Midbrain (tissue), 1 donor: ENCODE measurements at places on chromosomes 12 and 14.
A peak's percentile ranks its signal among the peaks of the same experiment; 100 is the strongest.

GRCh38 chr14:56082880-56083279, 35.3 kb upstream of the PELI2 start:
- DNase-seq, result no peak

DNA sequence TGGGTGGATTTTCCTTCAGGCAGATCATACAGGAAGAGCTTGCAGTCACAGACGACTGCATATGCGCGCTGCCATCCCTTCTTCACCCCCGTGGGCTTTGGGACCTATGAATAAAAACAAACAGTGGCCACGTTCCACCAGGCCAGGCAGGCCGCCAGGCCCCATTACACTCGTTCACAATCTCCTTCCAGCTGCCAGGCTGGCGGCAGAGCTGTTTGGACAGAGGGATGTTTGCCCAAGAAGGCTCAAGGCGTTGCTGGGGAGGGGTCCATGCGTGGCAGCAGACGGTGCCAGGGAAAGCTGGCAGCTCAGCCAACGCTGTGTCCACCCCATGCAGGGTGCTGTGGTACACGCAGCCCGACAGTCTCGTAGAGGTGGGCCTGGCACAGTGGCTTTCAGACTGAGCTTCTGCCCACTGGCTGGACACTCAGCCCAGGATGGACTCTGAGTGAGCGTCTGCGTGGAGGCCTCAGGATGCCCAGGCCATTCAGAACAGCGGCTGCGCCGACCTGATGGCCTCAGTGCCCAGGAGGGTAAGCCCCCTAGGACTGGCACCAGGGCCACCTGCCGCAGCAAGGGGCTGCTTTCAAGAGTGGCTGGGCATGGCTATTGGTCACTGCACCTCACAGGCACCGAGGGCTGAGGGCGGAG, 27.5 kb downstream of the AMN start:
- peak; percentile 80 for DNase-seq

DNA sequence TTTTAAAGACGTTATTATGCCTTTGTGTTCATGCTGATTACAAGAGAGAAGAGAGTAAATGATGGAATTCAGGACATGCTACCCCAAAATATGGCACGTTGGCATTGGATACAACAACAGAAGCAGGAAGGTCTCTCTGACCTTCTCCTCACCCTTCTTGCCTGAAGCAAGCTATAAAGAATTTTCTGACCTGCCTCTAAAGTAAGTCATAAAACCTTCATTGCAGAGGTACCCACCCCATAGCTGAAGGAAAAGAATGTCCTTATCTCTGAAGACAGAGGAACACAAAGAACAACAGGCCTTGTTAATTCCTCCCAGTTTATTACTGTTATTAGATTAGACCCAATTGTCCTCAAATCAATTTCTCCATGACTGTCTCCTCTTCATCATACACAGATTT, 176.2 kb downstream of the FBXL14 start:
- DNase-seq, result no peak

DNA sequence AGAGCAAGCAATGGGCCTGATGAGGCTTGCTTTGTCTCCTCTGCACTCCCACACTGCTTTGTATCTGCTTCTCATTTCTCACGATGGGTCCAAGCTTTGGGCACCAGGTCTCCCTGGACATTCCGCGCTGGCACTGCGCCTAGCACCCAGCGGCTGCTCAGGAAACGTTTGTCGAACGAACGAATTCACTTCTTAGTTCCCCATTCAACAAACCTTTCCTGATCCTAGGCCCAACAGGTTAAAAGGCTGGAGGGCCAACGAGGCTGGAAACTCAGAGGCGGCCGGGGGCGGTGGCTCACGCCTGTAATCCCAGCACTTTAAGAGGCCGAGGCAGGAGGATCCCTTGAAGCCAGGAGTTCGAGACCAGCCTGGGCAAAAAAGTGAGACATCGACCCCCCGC, 1.0 kb upstream of the GLRX5 start:
- no peak for DNase-seq

DNA sequence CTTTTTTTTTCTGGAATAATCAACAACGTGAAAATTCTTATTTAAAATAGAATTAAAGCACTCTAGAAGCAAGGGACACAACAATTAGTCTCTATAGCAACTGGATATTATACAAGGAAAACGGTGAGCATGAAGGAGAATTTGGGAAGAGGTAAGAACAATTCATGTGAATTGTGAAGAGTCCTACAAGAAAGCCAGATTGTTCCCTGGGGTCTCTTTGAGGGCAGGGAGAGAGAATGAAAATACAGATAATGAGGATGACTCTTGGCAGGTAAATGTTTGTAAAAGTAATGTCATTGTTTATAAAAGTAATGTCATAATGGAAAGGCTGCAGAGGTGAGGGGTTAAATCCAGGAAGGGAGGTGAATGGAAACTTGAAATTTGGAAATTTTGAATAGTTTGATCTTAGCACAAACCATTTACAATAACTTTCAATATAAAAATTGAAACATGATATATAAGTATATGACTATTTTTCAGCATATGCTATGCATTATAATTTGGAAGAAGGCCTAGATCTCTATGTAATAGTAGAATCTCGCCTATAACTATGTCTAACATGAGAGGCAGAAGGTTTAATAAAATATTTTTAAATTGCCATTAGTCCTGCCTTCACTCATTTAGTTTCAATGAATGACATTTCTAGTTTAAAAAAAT, 378.8 kb upstream of the DCN start:
- DNase-seq, result no peak

DNA sequence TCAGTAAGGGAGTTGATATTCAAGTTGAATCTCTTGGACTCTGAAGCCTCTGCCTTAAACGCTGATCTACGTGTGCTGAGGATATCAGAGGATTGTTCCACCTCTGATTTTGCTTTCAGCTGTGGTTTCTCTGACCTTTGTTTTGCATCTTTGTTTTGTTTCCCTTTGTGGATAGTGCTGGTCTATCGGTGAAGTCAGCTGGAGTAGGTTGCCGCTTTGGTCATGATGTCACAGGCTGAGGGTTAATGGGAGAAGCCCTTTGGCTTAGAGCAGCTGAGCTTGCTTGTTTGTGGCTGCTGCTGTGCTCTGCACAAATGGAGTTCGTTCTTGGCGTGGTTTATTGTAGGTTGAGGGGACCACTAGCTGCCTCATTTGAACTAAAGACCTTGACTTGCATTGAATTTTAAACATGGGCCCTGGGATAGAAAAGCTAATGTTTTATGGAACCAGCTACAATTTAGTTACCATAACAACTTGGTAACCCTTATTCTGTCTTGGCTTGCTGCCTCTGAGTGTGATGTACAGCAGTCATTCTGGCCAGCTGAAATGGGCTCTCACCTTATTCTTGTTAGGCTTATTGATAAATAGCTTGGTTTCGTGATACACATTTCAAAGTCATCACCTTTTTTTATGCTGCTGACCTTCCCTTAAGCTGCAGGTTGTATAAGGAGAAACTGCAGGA, 284.5 kb upstream of the E2F7 start:
- no peak for DNase-seq

GRCh38 chr14:60893911-60894310, 87.0 kb downstream of the TRMT5 start:
- DNase-seq, result no peak

DNA sequence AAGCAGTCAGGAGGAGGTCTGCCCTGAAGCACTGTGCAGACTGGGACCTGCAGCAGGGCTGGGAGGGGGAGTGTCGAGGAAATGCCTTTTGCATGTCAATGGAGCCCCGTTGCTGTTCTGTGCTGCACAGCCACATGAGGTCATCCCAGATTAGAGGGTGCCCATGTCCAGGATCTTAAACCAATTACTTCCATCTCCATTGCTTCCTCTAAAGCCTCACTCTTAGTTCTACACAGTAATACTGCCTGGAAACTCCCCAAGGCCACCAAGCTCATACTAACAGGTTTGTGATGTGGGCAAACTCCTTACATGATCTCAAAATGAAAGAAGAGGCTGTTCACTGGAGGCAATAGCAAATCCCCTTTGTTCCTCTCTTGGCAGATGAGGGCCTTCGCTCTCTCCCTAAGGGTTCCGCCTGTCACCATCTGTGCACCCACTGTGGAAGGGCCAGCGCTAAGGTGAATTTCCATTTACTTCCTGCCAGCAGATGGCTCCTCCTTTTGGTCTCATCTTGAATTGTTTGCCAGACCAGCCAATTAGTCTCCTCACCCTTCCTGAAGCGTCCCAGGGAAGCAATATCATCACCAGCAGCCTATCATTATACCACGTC, 35.4 kb upstream of the LTA4H start:
- no peak for DNase-seq

DNA sequence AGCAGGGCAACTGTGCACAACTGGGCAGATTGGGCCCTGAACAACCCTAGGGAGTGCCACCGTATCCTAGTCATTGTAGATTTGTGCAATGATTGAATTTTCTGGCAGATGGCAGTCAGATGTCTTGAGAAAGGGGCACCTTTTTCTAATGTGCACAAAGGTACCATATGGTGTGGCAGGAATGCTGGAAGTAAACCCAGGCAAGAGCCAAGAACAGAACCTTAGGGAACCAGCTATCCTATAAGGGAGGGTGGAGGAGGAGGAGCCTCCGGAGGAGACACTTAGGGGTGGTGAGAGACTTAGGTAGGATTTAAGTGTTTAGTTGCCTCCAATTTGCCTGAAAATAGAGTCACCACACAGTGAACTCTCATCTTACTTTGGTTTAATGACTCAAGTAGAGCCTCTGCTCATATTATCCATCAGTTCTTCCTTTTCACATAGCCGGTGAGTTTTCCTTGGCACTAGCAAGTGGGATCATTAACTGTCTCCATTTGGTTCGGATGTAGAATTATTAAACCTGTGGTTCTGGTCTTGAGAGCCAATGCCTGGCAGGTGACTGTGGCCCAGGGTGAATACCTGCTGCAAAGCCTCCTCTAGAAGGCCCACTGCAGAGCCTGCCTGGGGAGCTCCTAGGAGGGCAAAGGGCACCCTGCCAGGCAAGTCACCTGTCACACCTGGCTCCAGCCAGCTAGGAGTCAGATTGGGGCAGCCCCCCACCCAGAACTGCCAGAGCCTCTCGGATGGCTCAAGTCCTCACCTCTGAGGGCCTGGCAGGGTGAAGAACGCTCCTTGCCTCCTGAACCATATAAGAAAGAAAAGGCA, 184.4 kb upstream of the HIF1A start:
- DNase-seq, result no peak

GRCh38 chr12:86666316-86666715, 410.1 kb upstream of the MGAT4C start:
- no peak for DNase-seq

- DNase-seq, result no peak
These were observed 213.0 kb downstream of the ADAMTS20 start for GRCh38 chr12:43338848-43339526.

DNA sequence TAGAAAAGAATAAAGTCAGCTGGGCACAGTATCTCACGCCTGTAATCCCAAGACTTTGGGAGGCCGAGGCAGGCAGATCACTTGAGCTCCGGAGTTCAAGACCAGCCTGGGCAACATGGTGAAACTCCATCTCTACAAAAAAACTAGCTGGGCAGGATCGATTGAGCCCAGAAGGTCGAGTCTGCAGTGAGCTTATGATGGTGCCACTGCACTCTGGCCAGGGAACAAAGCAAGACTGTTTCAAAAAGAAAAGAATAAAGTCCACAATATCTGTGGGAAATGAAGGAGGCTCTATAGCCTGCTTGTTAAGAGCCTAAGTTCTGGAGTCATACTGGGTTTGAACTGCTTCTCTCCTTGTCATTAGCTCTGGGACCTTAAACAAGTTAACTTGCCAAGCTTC, 7.9 kb downstream of the MAPK1IP1L start:
- no peak for DNase-seq

DNA sequence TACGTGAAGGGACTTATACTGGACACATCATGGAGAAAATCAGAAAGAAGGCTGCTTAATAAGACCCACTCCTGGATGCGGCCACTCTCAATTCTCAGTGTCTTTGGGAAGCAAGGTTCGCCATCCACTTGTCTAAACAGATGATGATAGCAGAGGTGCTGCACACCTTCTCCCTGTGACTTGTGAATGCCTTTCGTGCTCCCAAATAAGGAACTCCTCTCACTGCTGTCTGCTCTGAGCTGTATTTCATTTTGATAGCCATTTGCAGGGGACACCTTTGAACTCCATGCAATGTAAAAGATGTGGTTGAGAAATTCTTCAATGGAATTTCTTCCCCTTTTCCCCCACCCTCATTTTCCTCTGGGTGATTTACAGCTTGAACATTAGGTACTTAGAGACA, 11.6 kb downstream of the RMST start:
- no peak for DNase-seq

GRCh38 chr12:96401076-96401871, 1.0 kb upstream of the CDK17 start:
- DNase-seq, result peak; percentile 77

DNA sequence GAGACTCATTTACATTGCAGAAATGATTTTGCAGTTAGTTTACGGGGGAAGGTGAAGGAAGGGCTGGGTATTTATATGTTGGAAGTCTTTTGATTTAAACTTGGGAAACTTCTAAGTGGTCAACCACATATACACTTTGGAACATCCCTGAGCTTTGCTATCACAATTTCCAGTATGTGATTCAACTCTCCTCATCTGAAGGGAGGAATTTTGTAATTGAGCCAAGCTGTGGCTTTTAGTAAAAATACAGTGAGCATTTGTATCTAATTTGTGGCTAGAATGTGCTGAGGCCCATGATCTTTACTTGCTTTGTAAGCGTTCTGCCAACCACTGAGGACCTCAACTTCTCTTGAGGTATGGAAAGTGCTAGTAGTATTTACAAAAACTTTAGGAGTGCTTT, 235.0 kb upstream of the PDZRN4 start:
- DNase-seq, result no peak

DNA sequence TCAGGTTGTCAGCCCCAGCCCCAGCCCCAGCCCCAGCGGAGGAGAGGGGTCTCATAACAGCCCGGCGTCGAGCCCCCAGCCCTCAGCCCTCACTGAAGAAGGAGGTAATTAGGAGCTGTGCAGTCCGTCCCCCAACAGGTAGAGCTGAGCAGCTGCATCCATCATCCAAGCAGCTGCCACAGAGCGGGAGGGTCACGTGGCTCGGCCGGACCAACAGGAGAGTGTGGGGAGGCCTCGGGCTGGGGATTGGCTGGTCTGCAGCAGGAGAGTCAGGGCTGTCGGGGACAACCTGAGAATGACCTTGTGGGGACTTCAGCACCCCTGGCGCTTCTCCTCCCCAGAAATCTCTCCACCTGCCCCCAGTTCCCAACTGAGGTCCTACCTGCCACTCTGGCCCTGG, 29.6 kb downstream of the SMUG1 start:
- DNase-seq, result no peak
